ENCODE measurements at places on chromosomes 11 and 22.

- DNase-seq = no peak
Observed at GRCh38 chr22:47388331-47388730, 625.9 kb downstream of the TBC1D22A start.

GRCh38 chr11:6655790-6656583 lies at the start of gene DCHS1:
Gene DCHS1 (minus strand): TSS chr11:6655809. CDS start chr11:6641613, 14,196 bp downstream.
- DNase-seq = peak; percentile 53

GRCh38 chr22:29633514-29634312 lies 30.3 kb downstream of the NF2 start:
- DNase-seq = no peak

DNA sequence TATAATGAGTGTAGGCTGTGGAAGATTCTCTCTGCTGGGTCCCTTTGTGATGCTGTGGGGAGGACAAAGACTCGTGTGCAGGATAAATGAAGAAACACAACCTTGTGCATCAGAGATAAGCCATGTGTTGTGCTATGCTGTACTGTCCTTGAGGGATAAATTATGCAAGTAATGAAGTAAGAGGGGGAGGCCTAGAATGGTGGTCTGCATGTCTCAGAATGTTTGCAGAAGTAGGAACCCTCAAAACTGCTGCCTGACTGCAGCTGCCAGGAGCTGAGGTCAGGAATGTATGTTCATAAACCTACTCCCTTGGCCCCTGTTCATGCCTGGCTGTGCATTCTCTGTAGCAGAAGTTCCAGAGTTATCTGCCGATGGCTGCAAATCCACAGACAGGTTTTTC lies 4.6 kb upstream of the SMCO4 start:
- no peak for DNase-seq

DNA sequence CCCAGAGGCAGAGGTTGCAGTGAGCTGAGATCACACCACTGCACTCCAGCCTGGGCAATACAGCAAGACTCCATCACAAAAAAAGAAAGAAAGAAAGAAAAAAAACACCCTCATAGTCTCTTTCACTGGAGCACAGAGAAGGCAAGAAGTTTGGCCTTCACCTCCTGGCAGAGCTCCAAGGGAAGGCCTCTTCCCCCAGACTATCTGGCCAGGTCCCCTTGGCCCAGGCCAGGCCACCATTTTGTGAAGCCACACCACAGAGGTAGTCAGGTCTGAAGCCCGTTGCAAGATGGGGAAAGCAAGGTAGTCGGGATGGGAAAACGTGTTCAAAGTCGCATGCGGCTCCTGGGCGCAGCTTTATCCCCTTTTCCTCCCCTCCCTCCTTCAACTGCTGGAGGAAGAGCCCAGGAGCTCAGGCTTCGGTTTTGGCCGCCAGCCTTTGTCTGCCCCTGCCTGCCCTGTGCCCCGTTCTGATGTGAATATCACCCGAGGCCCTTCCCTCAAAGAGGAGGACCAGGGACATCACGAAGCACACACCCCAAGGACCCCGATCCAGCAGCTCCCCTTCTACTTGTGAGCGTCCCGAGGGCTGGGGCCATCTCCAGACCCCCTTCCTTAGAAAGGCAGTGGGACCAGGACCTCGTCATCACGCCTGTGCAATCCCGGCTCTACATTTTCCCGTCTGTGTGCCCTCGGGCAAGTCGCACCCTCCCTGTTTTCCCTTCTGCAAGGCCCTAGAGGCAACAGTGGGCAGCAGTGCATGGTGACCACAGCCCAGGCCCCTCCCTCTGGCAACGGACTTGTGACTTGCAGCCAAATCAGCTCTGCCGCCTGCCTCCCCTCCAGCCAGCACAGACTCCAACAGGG lies 17.7 kb downstream of the CABP7 start:
- no peak for DNase-seq

- no peak for DNase-seq
Observed at GRCh38 chr11:45901626-45902025, 5.4 kb downstream of the FREY1 start.

DNA sequence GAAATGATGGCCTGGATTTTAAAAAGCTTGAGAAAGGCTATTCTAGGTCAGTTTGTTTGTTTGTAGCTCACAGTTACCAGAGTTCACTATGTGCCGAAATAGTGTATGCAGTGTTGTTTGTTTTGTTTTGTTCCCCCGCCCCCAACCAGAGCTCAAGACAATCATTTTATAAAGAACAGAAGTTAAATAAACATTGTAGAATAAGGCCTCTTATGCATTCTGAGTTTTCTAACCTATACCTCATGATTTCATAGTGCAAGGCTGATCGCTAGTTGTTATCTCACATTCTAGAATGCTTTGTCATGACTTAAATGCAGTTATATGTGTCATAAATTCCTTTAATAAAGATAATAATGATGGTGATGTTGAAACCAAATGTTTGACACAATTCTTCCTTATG lies 7.8 kb downstream of the KCNA4 start:
- no peak for DNase-seq

GRCh38 chr11:103958475-103959215 lies 77.8 kb upstream of the DDI1 start:
- no peak for DNase-seq

GRCh38 chr11:63998558-63999348 lies 12.5 kb downstream of the OTUB1 start:
- no peak for DNase-seq

DNA sequence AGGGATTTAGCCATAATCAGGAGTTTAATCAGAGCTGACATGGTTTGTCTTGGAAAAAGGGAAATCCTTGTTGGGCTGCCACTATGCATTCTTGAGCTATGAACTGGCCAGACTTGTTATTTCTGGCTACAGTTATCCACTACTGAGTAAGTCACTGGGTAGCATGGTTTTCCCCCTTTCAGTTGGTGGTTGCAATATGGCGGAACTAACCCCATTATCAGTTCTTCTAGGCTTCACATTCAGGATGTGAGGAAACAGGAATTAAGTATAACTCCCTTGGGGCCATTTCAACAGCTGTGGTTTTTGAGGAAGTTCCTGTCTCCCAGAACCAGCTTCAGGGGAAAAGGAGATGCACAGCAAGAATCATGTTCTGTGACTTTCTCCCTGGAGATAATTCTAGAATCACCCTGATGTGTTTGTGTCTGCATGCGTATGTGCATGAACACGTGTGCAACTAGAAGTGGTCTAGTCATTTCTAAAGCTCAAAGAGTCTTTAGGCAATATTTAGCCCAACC lies 103.0 kb upstream of the CD44 start:
- no peak for DNase-seq

- no peak for DNase-seq
Observed at GRCh38 chr11:82229341-82229740, 504.3 kb downstream of the FAM181B start.

DNA sequence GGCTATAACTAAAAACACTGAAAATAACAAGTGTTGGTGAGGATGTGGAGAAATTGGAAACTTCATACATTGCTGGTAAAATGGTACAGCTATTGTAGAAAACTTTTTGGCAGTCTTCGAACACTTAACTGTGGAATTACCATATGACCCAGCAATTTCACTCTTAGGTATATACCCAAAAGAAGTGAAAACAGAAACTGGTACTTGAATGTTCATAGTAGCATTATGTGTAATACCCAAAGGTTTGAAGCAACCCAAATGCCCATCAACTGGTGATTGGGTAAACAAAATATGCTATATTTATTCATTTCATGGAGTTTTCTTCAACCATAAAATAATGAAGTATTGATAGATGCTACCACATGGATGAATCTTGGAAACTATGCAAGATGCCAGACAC lies 40.8 kb upstream of the FTH1 start:
- no peak for DNase-seq

DNA sequence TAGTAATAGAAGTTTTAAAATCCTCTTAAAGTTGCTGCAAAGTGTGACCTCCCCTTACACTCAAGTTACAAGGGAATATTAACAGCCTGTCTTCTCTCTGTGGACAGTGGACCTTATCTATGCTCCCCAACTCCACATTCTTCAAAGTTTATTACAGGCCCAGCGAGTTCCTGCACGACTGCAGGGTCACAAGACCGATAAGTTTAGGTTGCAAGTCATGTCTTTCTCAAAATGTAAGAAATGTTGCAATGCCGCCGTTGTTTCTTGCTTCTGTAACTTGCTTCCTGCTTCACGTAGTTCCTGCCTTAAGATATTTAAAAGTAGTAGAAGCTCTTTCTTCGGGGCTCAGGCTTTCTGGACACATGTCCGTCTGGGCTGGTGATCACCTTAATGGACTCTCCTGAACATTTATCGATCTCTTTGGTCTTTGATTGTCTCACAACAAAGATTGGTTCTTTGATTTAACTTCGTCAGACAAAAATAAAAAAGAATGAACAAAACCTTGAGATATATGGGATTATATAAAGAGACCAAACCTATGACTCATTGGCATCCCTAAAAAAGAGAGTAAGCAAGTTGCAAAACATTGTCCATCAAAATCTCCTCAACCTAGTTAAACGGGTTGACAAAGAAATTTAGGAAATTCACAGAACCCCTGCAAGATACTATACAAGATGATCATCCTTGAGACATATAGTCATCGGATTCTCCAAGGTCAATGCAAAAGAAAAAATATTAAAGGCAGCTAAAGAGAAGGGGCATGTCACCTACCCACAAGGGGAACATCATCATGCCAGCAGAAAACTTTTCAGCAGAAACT lies 45.4 kb upstream of the GLYAT start:
- DNase-seq = no peak

DNA sequence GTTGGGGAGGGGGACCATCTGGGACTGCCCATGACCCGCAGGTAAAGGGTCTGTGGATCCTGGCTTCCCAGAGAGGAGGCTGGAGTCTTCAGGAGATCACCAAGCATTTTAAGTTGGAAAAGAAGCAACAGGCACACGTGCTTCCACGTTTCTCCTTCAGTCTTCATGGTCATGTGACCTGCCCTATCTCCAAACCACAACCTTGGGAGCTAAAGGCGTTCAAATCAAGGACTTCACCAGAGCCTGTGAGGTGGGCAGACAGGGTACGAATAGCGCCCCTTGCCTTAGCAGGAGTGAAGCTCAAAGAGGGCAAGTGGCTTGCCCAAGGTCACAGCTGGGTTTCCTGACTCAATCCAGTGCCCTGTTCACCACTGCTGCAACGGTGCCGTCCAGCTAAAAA lies 6.7 kb downstream of the TMEM184B start:
- DNase-seq = no peak

GRCh38 chr11:2510626-2511402 lies 66.0 kb downstream of the KCNQ1 start:
- no peak for DNase-seq

GRCh38 chr11:16012125-16012751 lies 344.1 kb downstream of the SOX6 start:
- no peak for DNase-seq

GRCh38 chr11:13767471-13767870 lies 99.0 kb downstream of the FAR1 start:
- no peak for DNase-seq

DNA sequence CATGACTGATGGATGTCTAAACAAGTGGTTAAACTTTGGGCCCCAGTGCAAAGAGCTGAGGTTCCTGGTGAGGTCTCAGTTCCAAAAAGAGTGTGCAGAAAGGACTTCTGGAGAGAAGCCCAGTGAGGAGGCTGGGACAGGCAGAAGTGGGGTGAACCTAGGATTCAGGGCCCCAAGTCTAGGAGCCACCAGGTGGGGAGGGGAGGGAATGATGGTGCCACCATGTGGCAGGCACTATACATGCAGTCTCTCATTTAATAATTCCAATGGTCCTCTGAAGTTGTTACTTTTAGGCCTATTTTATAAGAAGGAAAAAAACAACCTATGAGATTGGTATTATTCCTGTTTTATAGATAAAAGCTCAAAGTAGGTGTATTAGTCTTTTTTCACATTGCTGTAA lies 102.0 kb downstream of the INSC start:
- no peak for DNase-seq

DNA sequence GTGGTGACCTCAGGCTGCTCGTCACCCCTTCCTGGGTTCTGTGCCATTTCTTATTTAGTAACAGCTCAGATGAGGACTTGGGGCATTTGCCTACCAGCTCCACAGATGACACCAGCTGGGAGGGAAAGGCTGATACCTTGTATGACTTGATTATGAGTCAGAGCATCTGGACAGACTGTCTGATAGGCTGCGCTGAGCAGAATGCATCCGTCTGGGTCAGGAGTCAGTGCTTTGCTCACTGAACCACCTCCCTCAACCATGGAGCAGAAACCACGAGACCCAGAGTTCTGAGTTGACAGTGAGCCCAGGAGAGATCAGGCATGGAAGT lies 6.8 kb downstream of the ST14 start:
- no peak for DNase-seq

- DNase-seq = no peak
Observed at GRCh38 chr11:123253911-123254310, 58.9 kb upstream of the CLMP start.

DNA sequence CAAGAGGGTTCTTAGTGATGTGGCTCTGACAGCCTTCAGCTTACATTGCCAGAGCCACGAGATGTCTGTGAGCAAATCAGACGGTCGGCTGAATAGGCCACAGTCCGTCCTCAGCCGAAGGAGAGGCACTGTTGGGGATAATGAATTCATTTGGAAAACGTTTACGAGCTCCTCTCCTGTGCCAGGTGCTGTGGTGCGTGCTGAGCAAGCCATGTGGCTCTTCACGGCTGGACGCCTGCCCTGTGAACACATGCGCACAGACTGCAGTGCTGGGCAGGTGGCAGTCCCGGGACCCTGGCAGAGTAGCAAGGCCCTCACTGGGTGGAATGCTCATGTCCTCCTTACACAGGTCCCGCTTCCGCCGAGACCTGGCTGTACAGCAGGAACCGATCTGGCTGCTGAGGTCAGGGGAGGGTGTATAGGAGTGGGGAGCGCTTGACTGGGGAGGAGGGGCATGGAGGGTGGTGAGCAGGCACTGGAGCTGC lies 6.8 kb downstream of the TBC1D22A start:
- no peak for DNase-seq

- DNase-seq = no peak
Observed at GRCh38 chr11:118092907-118093571, 6.3 kb upstream of the SMIM35 start.

- no peak for DNase-seq
Observed at GRCh38 chr11:45163956-45164575, 17.6 kb downstream of the PRDM11 start.

DNA sequence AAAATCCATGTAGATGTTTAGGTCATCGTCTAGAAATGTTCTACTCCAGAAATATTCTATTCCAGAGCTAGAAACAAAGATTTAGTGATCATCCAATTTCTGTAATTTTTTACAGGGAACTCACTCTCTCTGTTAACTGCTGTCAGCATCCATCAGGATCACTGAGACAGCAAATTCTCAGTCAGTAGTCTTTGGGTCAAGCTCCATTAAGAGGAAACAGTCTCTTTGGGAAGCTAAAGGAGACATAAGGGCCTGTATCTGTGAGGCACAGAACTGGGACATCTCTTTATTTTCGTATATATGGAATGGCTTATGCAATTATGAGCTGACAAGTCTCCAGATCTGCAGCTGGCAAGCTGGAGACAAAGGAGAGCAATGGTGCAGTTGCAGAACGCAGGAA lies 48.3 kb downstream of the PIK3C2A start:
- DNase-seq = no peak

DNA sequence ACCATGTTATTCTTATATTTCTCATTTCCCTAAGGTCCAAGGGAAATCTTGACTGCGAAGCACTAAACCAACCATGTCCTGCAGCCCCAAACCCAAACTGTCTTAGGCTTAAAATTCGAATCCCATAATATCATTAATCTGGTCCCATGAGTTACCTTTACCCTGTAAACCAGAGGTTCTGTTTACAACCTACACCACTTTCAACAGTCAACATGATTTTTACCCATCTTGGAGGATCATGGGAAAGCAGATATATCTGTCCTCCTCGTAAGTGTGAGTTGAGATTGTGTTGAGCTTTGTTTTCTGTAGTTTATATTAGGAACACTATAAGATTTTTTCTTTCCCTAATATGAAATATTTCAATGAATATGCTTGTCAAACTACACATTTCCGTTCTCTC lies 6.4 kb downstream of the PRPF19 start:
- no peak for DNase-seq

GRCh38 chr22:49062802-49063544 lies 764.7 kb downstream of the BRD1 start:
- no peak for DNase-seq

All from NCI-H2227 treated with DMSO at 0.1 percent for 48 hours (cell line).